ENCODE measurements at places on chromosomes 7 and 10.

GRCh38 chr7:154591544-154591943 is 411.4 kb downstream of the PAXIP1 start:
- DNase-seq = peak; percentile 71

DNA sequence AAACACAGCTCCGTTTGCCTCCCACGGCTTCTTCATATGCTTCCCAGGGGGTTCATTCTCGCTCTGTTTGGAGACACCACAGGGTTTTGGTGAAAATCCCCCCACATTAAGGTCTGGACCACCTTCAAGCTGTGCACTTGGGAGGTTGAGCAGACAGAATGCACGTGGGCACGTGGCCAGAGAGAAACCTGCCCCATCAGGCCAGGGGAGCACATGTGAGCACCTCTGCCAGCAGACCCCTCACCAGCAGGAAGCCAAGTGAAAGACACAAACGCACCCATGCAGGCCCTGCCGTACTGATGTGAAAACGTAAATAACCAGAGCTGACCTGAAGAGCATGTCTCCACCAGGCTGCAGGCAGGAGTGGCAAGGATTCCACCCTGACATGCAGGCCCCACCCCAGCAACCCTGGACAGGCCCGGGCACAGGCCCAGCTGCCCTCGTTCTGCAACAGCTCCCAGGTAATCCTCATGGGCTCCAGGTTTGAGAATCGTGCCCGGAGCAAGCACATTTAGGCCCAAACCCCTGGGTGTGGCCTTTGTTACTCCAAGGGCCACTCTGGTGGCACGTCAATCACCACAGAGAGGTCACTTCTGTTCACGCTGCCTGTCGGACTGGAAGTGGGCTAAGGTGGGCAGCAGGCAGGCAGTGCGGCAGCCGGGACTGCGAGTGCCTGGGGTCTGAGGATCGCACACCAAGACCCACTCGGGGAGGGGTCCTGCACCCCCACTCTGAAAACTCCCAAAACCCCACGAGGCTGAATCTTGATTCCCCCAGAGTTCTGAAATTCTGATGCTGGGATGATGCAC is 184.4 kb downstream of the PTPRN2 start:
- no peak for DNase-seq

GRCh38 chr10:60032723-60033122 is 126.4 kb upstream of the CCDC6 start:
- peak; percentile 25 for DNase-seq

DNA sequence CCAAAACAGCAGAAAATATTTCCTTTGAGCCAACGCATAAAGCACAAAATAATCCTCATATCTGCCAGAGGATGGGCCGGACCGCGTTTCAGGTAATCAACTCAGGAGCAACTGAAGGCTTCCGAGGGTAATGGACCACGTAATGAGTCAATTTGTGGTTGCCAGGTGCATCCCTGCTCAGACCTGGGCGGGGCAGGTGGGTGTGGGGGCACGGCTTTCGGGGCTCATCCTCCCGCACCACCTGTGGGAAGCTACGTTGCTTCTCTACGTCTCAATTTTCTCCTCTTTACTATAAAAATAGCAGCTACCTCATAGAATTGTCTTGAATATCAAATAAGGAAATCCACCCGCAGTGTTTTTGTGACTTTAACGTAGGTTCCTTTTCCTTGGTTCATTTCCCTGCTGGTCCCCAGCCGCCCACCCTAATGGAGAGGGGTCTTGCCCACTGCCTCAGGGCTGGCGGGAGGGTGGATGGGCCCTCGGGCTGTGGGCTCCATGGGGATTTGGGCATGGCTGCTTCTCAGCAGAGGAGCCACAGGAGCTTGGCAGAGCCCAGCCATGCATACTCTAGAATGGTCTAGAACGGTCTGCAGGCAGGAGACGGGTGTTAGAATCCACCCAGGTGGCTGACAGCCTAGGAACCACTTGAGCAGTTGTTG is 324.7 kb downstream of the ADARB2 start:
- DNase-seq = no peak

DNA sequence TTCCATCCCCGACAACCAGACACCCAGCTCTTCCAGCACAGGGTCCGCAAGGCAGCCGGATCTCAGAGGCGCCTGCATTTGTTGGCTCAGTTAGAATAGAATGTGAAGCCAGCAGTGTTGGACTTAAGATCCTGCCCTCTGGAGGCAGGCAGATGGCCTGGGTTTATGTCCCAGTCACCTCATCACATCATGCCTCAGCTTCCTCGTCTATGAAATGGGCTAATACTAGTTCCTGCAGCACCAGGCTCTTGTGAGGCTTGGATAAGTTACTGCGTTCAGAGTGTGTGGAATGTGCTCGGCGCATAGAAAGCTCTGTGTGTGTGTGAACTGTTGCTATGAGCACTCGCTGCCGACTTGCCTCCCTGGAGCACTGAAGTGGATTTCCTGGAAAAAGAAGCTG is 202.5 kb upstream of the GPR26 start:
- no peak for DNase-seq

DNA sequence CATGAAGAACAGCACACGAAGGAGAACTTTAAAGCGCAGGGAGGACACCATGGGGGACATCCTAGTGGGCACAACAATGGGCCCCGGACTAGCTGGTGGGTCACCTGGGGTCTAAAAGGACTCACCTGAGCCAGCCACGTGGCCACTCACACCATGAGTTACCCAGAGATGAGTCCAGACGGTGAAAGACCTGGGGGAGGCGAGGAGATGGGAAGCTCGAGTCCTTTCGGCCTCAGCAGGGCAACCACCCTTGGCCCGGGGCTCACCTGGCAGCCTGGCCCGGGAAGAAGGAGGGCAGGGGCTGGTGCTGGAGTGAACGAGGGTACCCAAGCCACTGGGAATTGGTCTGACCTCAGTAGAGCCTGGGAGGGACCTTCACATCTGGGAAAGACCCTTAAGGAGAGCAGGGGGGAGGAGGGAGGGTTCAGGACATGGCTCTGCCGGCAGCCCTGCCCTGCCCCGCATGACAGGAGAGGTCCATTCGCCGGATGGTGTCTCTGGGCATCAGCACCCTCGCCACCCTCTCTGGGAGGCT is 5.7 kb downstream of the GIGYF1 start:
- DNase-seq = no peak

- no peak for DNase-seq
Measured at GRCh38 chr10:63396133-63396761, 69.5 kb downstream of the JMJD1C start.

GRCh38 chr7:37089972-37090371 is 358.7 kb downstream of the ELMO1 start:
- DNase-seq = no peak

- no peak for DNase-seq
Measured at GRCh38 chr7:38756521-38756920, 125.3 kb upstream of the AMPH start.

DNA sequence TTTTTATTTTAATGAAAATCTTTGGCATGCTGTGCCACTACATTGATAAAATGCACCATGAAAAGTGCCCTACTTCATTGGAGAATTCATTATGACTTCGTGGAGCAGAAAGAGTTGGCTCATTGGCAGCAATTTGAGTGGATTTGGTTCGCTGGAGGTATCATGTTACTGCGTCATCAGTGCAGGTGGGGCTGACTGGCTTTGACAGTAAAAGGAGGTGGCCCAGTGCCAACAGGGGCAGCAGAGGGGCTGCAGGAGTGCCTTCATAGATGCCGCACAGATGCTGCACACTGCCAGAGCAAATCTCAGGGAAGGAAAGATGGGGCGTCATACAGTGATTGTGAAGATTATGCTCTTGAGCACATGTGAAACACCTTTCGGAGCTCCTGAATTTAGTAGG is 22.2 kb downstream of the FZD1 start:
- no peak for DNase-seq

DNA sequence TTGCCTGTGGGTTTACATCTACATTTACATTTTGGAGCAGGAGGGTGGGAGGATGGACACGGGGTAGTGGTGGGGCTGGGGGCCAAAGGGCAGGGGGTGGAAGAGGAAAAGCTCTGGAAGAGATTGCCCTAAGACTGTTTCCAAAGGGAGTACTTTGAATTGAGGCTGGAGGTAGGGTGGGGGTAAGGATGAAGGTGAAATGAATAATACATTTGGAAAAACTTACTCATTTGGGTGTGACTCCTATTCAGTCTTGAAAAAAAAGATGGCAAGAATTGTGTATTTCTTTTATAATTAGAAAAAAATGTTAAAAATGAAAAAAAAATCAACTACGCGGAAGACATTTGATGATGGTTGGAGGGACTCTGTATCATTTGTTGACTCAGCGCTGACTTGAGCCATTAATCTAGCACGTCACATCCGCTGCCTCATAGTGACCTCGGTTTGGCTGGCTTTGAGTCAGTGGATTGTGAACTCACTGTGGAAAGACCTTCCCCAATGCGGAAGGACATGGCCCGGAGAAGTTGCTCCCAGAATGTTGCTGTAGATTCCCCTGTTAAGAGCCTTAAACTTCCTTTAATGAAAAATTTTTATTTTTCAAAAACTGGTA is 2.8 kb downstream of the FAM180A start:
- no peak for DNase-seq

GRCh38 chr7:51090411-51090810 is 226.2 kb downstream of the COBL start:
- DNase-seq = no peak

GRCh38 chr10:54609423-54609822 is 191.6 kb downstream of the PCDH15 start:
- no peak for DNase-seq

DNA sequence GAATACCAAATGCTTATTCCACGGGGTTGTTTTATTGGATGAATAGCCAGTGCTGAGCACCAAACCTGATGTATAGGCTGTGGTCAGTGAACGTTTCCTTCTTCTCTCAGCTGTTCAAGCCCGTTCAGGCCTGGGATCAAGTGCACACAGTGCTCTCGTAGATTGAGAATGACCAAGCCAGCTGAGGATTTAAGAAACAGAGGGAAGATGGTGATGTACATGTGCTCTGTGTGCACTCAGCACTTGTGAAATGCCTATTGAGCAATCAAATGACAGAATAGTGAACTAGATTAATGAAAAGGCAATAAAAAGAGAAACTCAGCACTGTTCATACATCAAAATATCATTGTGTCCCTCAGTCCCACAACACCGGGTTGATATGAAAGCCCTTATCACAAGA is 302.5 kb downstream of the BMPER start:
- no peak for DNase-seq

DNA sequence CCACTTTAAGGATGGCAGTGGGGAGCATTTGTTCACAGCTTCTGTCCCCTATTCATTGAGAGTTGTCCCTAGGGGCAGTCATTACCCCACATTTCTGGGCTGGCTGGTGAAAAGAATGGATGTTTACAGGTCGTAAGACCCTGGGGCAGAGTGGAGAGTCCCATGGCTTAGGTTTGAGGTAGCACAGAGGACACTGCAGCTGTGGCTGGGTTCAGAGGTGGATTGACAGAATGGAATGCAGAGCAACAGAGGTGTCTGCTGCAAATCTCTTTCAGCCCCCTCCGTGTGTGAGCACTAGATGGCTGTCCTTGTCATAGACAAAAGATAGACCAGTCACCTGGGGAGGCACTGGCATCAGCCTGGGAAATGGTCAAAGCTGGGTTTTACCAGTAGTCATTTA is 141.9 kb downstream of the CACNB2 start:
- DNase-seq = no peak

DNA sequence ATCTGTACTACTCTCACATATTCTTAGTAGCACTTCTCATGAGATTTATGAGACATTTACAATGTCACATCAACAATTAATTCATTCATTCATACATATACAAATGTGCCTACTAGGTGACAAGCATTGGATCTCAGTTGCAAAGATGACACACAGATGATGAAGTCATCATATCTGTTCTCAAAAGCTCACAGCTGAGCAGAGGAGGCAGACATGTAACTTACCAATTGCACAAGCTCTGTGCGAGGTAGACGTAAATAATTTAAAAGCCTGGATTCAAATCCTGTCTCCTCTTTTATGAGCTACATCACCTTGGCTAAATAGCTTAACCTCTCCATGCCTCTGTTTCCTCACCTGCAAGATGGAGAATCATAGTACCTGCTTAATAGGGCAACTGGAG is 109.4 kb upstream of the FAM133B start:
- DNase-seq = no peak

- DNase-seq = no peak
Measured at GRCh38 chr7:16450366-16450765, 15.2 kb downstream of the SOSTDC1 start.

- DNase-seq = peak; percentile 18
Measured at GRCh38 chr10:101939008-101939648, 95.5 kb upstream of the KCNIP2 start.

DNA sequence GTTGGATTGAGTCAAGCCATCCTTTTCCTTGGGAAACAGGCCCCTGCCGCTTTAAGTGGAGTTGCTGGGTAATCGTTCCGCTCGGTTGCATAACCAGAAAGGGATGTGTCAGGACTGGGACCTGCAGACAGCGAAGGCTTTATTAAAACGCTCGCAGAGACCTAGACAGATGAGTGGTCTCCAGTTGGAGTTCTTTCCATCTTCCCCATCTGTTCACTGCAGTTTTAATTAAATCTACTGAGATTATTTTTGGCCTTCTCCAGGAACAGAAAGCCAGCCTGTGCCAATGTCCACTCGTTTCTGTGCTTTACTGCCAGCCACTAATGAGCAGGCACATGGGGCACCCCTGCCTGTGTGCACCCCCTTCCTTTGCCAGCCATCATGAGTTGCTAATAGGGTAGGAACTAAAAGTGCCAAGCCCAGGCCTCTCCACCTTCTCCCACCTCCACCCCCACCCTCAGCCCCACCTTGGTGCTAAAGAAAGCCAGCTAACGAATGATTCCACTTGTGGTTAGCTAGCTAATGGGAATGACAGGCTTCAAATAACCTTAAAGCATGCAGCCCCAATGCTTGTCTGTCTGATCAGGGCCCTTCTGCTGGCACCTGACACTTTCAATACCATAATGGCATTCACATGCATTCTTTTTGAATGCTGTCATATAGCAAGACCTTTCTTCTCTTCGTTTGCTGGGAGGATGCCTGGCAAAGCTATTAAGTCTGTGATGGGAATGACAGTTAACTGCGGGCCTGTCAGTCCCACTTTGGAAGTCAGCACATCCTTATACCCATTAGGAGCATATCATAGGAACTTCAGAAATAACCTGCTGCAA is 556.8 kb upstream of the GALNT17 start:
- no peak for DNase-seq

DNA sequence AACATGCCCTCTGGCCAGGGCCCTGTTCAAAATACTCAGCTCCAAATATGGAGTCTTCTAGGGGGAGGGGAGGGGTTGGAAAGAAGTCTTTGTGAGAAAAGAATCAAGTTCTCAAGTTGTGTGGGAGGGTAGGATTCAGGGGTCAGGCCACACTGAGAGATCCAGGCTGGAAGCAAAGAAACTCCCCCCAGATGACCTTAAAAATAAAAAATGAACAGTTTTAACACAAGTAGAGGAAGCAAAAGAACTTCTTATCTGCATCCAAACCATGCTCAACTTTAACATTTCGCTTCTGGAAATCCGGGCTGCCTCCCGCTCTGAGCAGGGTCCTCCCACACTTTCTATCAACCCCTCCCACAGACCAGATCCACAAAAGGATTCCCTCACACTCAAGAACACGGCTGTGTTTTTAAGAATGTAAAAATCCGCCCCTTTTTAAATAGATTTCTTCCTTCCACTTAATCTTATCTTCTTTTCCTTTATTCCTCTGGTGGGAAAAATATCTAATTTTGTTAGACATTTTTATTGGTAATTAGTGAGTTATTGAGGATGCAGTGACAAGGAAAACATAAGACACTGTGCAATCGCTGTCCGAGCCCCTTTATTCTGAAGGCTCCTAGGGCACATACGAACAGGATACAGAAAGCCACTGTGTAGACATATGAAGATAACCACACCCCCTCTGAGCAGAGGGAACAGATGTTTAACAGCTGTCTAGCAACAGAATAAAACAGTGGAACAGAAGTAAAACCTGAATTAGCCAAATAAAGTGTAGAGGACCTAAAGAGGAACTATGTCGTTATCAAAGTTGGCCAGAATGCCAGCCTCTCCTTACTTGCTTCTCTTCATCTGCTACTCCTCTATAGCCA is 43.8 kb downstream of the CYTH3 start:
- DNase-seq = peak; percentile 79
